ENCODE measurements at places on chromosomes 11 and 22.

- no peak for DNase-seq
Observed at GRCh38 chr11:125211948-125212340, 47.4 kb downstream of the PKNOX2 start.

GRCh38 chr11:115599125-115599524 lies 94.9 kb upstream of the CADM1 start:
- DNase-seq = no peak

- no peak for DNase-seq
Observed at GRCh38 chr11:70131606-70132190, 53.6 kb downstream of the ANO1 start.

GRCh38 chr22:45896964-45897538 lies 79.9 kb downstream of the WNT7B start:
- no peak for DNase-seq

GRCh38 chr22:27106985-27107384 lies 449.6 kb downstream of the MIAT start:
- no peak for DNase-seq

- no peak for DNase-seq
Observed at GRCh38 chr22:46536537-46537224, 739 bp downstream of the CELSR1 start.

DNA sequence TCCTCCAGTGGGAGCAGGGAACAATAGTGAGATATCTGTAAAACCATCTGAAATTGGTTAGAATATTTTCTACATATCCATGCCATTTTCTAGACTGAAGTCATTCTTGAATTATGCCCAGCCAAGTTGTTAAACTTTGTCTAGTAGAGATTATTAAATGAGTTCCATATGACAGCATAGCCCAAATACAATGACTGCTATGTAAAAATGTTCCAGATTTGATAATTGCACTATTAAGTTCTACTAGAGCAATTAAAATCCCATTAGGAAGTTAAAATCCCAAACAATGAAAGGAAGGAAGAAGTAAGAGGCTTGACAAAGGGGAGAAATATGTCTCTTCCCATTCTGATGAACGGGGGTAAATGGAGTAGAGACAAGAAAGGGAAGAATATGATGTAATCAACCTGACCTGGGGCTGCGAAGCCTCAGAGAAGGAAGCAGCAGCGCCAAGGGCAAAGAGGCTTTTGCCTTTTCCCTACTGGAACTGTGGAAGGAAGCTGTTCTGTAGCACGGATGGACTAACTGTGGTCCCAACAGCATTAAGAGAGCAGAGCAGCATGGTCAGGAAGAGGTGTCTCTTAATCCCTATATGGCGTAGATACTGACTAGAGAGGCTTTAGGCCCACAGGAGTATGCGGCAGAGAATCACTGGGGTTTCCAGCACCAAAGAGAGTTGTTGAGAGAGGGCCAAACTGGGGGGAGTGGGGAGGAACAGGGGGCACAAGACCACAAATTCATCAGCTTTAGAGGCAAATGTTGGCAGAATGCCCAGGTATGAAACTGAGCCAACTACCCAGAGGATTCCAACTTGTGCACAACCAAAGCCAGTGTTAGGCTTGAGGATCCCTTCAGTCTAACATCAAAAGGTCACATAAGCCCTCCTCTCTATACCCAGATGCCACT lies 26.7 kb downstream of the RRP8 start:
- no peak for DNase-seq

- no peak for DNase-seq
Observed at GRCh38 chr11:62125316-62125715, 1.5 kb downstream of the INCENP start.

All from CD4-positive, alpha-beta T cell treated with Interleukin-15 for 1 hour (primary cell).